Endodermal cell (in vitro differentiated cells): ENCODE measurements at places on chromosomes 11 and 22. TPM values are rescaled to one million over a fixed set of nuclear protein-coding genes. Genes with fewer than 3 reads are reported as not detected.

- peak; percentile 68 for DNase-seq
- H3K27ac ChIP-seq = peak overlapping the region; percentile 98
- H3K4me3 ChIP-seq = no peak overlapping the region
- H3K4me1 ChIP-seq = peaks cover 43% of the 10 kb centered on the region
- H3K27me3 ChIP-seq = no peaks in the 10 kb centered on the region
- H3K36me3 ChIP-seq = peaks cover 27% of the 10 kb centered on the region
Observed at GRCh38 chr11:12863605-12864121, 145.5 kb upstream of the RASSF10 start.

MMP8 gene
- total RNA-seq = not detected in 2 replicates

OR6A2 gene
- 0.09 to 0.21 TPM (median 0.16 TPM) in 3 replicates for total RNA-seq

GRCh38 chr11:1863352-1864216 is 10.7 kb downstream of the LSP1 start:
- H3K4me1 ChIP-seq = no peaks in the 10 kb centered on the region
- no peaks in the 10 kb centered on the region for H3K36me3 ChIP-seq
- no peaks in the 10 kb centered on the region for H3K27me3 ChIP-seq

GRCh38 chr22:41181349-41182241 is 23.5 kb upstream of the L3MBTL2 start:
- H3K27me3 ChIP-seq = no peaks in the 10 kb centered on the region
- H3K36me3 ChIP-seq = peaks cover 41% of the 10 kb centered on the region
- H3K27ac ChIP-seq = peak overlapping the region; percentile 53
- DNase-seq = no peak

ANGPTL5 gene
- not detected in 2 replicates for total RNA-seq

LMO2 gene
- 1.2 and 1.6 TPM in 2 replicates for total RNA-seq

- no peaks in the 10 kb centered on the region for H3K36me3 ChIP-seq
- peaks cover 5% of the 10 kb centered on the region for H3K4me1 ChIP-seq
- H3K27ac ChIP-seq = no peak overlapping the region
- DNase-seq = peak; percentile 87
- H3K27me3 ChIP-seq = no peaks in the 10 kb centered on the region
Observed at GRCh38 chr11:36258730-36259360, 30.4 kb downstream of the COMMD9 start.

DNA sequence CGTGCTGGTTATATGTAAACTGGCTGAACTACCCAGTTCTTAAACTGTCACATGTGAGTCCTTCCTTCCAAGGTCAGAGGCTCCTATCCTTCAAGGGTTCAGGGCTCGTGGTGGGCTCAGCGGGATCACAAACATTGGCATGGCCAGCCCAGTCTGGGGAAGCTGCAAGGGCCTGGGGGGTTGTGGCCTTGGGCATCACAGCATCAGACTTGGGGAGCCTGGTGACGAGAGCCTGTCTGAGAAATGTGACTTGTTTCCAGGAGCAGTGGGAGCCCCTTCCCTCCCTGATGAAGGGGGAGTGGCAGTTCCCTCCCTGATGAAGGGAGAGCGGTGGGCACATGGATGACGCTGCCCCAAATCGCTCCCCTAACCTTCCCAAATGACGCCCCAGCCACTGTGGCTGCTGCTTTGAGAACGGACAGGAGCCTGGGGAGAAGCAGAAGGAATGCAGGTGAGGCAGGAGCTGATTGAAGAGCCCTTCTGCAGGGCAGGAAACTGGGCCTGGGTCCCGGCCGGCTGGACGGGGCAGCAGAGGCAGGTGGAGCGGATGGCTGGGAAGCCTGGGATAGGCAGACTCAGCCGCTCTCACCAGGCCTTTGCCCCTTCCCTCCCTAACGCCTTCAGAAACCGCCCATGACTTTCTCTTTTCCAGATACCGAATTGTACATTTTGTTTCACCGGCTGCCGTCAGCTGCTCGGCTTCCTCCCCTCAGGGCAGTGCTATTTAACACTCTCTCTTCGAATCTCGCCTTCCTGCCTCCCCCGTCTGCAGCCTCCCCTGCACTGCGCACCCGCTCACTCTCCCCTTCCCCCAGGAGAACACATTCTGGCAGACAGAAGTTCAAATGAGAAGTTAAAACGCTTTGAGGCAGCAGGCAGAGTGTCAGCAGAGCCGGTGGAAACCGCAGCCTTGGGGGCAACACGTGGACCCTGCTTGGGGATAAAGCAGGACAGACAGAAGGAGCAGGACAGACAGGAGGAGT is 1486.7 kb downstream of the BRD1 start:
- no peak overlapping the region for H3K4me3 ChIP-seq
- H3K27me3 ChIP-seq = no peaks in the 10 kb centered on the region
- no peaks in the 10 kb centered on the region for H3K36me3 ChIP-seq
- H3K4me1 ChIP-seq = no peaks in the 10 kb centered on the region

DNA sequence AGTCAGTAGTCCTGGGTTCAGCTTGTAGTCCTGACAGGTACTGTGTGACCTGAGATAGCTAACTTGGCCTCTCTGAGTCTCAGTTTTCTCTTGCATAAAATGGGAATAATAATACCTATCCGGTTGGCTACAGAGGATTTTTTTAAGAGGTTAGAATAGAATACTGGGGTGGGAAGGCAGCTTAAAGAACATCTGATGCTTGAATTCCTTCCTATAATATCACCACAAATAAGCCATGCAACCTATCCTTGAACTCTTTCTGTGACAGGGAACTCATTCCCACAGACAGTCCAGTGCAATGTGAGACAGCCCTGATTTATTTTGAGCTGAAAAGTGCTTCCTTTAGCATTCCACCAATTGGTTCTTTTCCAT is 110.1 kb downstream of the CCDC81 start:
- no peaks in the 10 kb centered on the region for H3K4me1 ChIP-seq
- no peak for DNase-seq
- H3K36me3 ChIP-seq = peaks cover 18% of the 10 kb centered on the region
- no peaks in the 10 kb centered on the region for H3K27me3 ChIP-seq
- H3K4me3 ChIP-seq = no peak overlapping the region

DNA sequence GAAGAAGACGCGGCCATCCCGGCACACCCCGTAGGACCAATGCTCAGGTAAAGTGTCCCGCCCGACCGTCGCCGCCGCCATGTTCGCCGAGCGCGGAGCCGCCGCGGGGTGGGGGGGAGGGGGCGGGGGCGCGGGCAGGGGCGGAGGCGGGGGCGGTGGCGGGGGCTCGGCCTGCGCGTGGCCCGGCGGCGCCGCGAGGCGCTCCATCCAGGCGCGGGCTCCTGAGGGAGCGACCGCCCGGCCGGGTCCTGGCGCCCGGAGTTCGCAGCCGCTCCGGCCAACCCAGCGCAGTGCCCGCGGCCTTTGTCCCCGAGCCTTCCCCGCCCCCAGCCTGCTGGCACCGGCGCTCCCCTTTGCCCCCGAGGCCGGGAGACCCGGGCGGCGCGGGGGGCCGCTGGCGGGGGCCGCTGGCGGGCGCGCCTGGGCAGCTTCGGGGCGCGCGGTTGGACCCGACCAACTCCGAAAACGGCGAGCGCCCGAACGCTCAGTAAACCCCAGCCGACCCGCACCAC is at the start of gene PLEKHA7:
Gene PLEKHA7 (minus strand): TSS at position 94 of the 512 bp plus-strand sequence. CDS start 13 bp downstream, at position 81.
- peaks cover 61% of the 10 kb centered on the region for H3K27me3 ChIP-seq
- no peak within 1 kb of the TSS for H3K27ac ChIP-seq
- H3K4me3 ChIP-seq = peak within 1 kb of the TSS; percentile 92
- peak; percentile 75 for DNase-seq
- H3K4me1 ChIP-seq = no peaks in the 10 kb centered on the region

- peak; percentile 71 for DNase-seq
- H3K27me3 ChIP-seq = no peaks in the 10 kb centered on the region
- peaks cover 43% of the 10 kb centered on the region for H3K4me1 ChIP-seq
- no peak overlapping the region for H3K4me3 ChIP-seq
- H3K27ac ChIP-seq = no peak overlapping the region
Observed at GRCh38 chr11:16857186-16857585, 118.7 kb downstream of the C11orf58 start.
